Cardiac muscle cell (in vitro differentiated cells and primary cell): ENCODE measurements at places on chromosomes 12 and 14. TPM values are rescaled to one million over a fixed set of nuclear protein-coding genes. Genes with fewer than 3 reads are reported as not detected.

DNA sequence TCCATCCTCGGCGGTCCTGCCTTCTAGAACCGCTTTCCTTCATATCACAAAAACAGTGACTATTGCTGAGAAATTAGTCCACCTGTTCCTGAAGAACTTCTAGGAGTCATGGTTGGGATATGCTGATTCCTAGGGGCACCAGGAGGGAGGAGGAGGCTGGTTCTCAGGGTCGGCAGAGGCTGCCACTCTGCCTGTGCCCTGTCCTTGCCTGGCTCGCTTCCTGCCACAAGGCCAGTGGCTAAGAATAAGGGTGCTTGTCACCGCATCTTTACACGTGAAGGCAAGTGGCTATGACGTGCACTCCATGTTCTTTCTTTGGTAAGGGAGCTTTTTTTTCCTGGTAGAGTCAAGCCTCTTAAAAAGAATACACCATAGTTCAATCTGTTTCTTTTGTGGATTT lies 18.7 kb upstream of the DGLUCY start:
- DNase-seq, result no peak

DNA sequence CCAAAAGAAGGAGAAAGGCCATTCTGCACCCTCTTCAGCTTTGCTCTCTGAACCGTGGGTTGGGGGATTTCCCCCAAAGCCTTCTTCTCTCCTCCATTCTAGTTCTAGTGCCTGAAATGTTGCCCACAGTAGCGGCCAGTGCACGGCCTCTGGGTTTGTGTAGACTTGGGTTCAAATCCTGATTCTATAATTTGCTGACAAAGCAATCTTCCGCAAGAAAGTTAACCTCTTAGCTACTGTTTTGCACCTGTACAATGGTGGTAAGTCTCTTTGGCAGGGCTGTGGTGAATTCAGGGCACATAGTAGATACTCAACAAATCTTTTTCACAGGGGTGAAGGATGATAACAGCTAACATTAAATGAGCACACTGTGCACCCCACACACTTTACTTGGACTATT lies 5.8 kb upstream of the CACNA1C start:
- DNase-seq, result no peak

- no peak for DNase-seq
Measured at GRCh38 chr14:76502638-76503037, 126.7 kb downstream of the ESRRB start.

- DNase-seq, result no peak
Measured at GRCh38 chr14:103232831-103233319, 101.2 kb upstream of the EIF5 start.

DNA sequence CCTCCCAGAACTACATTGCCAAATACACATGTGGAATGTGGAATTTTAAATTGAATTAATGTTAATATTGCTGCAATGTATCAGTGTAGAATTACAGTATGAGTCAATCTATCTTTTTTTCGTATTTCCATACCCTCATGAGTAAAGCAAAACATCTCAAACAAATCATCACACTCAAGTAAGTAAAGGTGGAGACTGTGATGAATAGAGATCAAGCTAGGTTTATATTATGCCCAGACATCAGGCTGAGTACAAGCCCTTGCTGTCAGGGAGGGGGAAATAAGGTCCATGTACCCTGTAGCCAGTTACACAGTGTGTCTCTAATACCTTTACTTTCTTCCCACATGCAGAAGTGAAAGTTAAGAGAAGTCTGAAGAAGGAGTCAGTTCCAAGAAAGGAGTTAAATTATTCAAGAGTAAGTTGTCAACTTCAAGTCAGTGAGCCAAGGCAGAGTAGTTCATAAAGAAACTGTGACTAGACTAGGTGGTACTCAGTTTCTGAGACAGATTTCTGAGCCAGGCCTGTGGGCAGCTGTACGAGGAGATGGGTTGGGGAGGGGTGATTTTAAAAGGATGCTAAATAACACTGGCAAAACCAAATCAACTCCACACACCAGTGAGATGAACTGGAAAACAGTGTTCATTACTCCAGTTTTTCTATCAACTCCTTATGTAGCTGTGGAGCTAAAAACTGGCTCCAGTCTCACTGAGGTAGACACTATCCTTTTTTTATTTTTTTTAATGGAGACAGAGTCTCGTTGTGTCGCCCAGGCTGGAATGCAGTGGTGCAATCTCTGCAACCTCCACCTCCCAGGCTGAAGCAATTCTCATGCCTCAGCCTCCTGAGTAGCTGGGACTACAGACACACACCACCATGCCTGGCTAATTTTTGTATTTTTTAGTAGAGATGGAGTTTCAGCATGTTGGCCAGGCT lies 23.8 kb upstream of the STK38L start:
- DNase-seq, result no peak

- no peak for DNase-seq
Measured at GRCh38 chr14:50008562-50008961, 107.8 kb downstream of the VCPKMT start.

The CLEC4A gene
- 1.8 TPM in 1 of 2 replicates, not detected in the other for total RNA-seq

DNA sequence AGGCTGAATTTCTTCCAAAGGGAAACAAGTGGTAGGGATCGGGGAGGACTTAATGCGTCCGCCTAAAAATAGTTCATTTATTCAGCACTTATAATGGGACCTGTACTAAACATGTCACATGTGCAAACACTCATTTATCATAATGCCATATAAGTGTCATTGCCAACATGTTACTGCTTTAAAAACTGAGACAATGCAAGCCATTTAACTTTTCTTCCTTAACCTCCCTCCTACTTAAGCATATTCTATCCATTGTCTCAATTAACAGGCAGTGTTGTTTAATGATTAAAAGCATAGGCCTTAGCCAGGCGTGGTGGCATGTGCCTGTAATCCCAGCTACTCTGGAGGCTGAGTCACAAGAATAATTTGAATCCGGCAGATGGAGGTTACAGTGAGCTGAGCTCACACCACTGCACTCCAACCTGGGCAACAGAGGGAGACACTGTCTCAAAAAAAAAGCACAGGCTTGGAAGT lies 13.5 kb upstream of the SCFD1 start:
- no peak for DNase-seq

DNA sequence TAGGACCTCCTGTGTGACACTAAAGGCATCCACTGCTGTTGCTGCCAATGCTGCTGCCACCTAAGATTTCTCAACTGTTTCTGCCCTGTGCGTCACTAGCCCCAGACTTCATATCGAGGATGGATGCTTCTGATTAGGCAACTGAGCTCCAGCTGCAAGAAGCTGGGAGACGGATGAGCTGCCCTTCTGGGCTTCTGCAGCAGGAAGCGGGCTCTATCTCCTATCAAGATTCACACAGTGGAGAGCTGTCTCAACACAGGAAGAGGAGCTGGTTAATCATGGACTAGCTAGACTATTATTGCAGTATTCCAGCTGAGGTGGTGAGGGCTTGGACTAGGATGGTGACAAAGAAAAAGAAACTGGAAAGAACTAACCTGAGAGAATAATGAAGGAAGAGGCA lies 59.2 kb upstream of the PELI2 start:
- no peak for DNase-seq

- no peak for DNase-seq
Measured at GRCh38 chr14:103521951-103522563, 573 bp downstream of the CKB start.

DNA sequence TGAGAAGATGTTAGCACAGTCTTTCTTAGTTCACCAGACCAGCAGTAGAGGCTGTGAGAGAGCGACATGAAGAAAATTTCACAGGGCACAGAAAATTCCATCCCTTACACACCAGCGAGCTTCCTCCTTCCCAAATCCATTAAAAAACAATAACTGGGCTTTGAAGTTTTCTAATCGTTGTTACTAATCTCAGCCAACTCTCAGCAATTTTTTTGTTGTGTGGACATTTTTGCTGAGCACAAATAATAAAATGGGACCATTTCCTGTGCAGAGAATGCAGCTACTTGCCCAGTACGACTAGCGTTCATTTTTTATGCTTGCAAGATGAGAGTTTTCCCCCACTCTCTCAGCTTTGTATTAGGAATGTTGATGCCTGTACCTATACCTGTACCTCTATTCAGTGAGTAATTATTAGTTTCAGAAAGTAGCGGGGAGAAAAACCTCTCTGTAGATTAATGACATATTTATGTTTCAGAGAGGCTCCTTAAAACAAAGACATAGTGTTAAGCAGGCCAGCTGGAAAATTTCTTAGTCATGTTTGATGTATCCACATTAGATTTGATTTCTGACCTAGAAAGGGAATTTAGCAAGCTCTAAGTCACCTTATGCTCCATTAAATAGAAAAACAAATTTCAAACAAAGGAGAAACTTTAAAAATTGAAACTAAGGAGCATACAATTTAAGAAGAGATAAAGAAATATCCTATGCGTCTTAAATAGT lies 146.5 kb downstream of the SRGAP1 start:
- no peak for DNase-seq

GRCh38 chr12:64390275-64390851 lies at the start of gene C12orf56:
C12orf56 (minus strand) TSS chr12:64390758; CDS start chr12:64390565, 193 bp downstream.
- DNase-seq, result peak; percentile 25

The CLEC2B gene
- not detected in 2 replicates for total RNA-seq

- DNase-seq, result no peak
Measured at GRCh38 chr14:54778618-54779345, 123.8 kb downstream of the GCH1 start.

GRCh38 chr12:108326254-108326750 lies 12.8 kb downstream of the CMKLR1 start:
- DNase-seq, result no peak

- DNase-seq, result no peak
Measured at GRCh38 chr14:105733081-105734065, 207.0 kb downstream of the TMEM121 start.

GRCh38 chr14:66045572-66046021 lies 440.6 kb upstream of the CCDC196 start:
- DNase-seq, result peak; percentile 88

DNA sequence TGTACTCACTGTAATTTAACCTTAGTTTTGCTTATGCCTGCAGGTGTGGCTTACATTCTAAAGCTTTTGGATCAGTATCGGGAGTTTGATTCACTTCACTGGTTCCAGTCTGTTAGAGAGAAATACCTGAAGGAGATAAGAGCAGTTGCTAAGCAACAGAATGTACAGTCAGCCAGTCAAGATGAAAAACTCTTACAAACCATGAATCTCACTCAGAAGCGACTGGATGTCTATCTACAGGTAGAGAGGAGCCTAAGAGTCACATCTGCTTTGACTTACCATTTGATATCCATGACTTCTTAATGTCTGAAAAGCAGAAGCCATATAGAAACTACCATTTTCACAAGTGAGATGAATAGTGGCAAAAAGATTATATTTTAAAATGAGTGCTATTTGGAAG lies 56.5 kb downstream of the WASHC4 start:
- peak; percentile 7 for DNase-seq

The RBM19 gene
- total RNA-seq, result 28.1 and 30.8 TPM in 2 replicates

DNA sequence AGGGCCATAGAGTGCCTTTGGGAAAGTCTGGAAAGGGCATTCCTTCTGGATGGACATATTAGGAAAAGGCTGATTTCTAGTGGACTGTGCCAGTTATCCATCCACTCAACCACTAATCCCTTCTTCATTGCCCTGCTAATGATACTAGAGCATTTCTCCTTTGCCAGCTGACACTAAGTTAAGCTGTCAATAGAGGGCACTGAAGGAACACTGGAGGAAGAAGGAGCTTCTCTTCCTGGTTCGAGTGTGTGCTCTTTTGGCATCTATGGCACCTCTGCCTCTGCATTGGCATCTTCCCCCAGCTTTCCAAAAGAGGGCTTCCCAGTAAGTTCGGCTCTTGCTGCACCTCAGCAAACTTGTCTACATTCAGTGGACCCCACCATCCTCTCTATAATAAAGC lies 165.4 kb downstream of the DERA start:
- peak; percentile 23 for DNase-seq

DNA sequence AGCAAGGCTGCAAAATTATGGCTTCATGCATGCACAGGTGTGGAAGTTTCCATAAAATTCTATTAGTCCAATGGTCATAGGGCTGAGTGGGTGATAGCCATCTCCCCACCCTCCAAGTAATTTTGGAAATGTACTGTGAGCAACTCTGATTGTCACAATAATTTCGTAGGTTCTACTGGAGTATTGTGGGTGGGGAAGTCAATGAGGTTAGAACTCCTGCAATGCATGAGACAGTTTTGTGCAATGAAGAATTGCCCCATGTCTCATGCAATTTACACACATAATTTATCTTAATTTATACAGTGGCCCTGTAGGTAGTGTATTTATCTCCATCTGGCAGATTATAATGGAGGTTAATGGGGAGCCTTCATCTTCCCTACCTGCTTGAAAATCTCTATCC lies 20.5 kb downstream of the IFNG start:
- DNase-seq, result no peak

DNA sequence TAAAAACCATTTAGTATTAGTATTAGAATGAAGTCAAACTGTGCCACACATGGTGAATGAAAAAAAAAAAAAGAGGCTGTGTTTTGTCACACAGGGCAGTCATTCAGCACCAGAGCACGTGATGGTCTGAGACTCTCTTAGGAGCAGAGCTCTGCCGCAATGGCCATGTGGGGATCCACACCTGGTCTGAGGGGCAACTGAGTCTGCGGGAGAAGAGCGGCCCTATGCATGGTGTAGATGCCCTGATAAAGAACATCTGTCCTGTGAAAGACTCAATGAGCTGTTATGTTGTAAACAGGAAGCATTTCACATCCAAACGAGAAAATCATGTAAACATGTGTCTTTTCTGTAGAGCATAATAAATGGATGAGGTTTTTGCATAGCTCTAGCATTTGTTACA lies 12.2 kb upstream of the BDKRB1 start:
- no peak for DNase-seq

DNA sequence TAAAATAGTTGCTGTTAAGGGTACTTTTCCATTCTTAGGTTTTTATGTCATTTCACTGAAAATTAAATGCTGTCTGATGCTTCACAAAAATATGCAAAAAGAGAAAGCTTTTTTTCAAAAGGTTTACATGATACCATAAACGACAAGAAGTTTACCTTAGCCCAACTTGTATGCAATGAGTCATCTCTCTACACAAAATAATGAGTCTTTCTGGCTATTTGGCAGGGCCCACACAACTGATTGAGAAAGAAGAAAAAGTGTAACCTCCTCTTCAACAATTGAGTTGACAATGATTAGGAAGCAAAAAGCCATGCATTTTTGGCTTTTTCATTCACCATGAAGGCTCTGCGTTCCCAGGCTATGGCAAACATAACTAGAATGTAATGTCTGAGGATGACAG lies 165.4 kb upstream of the CPNE8 start:
- no peak for DNase-seq

The CLEC4C gene
- not detected in 2 replicates for total RNA-seq
